SK-MEL-5 (cell line): ENCODE measurements at places on chromosomes 2 and 18.

DNA sequence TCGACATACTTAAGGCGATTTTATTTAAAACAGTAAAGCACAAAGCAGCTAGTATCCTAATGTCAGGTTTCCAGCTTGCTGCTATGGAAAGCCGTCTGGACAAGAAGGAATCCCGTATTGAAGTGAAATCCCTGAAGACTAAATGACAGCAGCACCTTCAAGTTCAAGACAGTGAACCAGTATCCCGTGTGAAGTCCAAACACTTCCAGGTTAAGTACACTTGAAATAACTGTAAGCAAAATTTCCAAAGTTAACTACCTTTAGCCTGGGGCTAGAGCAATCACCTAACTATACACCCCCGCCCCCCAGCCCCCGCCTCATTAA is 1.2 kb downstream of the MBOAT2 start:
- no peak for DNase-seq

DNA sequence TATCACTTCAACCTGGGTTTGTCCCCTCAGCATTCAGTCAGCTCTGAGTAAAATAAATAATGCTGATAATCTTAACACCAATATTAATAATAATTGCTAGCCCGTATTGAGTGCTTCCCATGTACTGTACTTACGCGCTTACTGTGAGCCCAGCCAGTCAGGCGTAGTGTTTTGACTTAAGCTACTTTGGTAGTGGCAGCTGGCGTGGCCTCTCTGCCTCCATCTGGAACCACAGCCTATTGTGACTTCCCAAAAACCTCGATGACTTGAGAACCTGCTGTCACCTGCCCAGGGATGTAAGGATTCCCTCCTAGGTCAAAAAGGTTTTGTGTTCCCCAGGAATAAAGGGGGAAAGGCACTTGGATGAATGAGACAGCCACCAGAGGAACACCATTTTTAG is 53.2 kb downstream of the SUMO1 start:
- DNase-seq = no peak

GRCh38 chr2:196586511-196586991 is 53.0 kb upstream of the CCDC150 start:
- no peak for DNase-seq

GRCh38 chr2:27216416-27217137 is 592 bp upstream of the CAD start:
- DNase-seq = no peak

DNA sequence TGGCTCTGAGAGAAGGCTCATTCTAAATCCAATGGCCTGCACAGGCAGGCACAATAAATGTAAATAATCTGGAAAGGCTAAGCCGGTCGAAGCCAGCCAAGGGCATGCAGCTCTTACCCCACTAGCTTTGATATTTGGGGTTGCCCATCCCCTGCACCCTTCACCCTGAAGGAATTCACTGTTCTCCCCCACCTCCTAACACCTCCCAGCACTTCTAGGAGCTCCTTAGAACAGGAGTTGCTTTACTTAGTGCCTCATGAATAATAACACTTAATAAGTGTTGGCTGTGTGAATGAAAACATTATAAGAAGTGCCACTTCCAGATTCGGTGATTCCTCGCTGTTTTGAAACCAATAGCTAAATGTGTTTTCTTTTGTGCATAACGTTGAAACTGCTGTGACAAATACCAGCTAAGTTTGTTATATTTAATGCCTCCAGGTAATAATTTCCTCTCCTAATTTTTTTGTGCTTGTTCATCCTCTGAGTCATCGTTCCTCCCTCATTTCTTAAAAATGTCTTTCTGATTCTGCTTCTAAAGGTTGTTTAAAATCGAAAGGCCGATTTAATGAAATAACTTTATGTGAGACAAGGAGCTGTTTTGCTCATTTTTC is 458.8 kb downstream of the METTL4 start:
- DNase-seq = no peak

DNA sequence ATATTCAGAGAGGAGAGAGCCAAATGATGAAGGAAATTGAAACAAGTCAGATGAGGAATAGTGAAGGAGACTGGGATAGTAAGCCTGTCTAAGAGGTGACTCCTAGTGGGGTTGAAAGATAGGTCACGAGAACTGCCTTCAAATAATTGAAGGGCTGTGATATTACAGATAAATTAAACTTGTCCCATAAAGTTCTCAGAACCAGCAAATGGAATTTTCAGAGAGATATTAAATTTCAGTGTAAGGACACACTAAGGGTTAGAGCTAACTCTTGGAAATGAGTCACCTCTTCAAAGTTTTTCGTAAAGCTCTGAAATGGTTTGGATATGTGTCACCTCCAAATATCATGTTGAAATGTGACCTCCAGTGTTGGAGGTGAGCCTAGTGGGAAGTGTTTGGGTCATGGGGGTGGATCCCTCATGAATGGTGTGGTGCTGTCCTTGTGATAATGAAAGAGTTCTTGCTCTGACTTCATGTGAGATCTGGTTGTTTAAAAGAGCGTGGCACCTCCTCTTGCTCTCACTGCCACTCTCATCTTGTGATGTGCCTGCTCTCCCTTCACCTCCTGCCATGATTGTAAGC is 87.3 kb downstream of the BABAM2 start:
- no peak for DNase-seq

- no peak for DNase-seq
These were observed 92.7 kb downstream of the FAM210A start for GRCh38 chr18:13633700-13634099.

DNA sequence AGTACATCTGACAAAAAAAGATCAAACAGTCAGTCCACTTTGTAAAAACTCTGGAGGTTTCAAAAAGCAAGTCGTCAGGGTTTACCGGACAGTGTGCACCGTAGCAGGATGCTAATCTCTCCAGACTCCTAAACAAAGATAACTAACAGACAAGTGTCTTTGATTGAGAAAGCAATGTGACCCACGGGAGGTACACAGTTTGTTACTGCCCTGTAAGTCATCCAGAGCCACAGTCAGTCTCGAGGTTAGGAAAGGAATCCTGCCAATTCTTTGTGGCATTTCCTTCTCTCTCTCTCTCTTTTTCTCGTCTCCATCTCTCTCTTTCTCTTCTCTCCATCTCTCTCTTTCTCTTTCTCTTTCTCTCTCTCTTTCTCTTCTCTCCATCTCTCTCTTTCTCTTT is 42.8 kb downstream of the LRRTM4 start:
- peak; percentile 19 for DNase-seq

DNA sequence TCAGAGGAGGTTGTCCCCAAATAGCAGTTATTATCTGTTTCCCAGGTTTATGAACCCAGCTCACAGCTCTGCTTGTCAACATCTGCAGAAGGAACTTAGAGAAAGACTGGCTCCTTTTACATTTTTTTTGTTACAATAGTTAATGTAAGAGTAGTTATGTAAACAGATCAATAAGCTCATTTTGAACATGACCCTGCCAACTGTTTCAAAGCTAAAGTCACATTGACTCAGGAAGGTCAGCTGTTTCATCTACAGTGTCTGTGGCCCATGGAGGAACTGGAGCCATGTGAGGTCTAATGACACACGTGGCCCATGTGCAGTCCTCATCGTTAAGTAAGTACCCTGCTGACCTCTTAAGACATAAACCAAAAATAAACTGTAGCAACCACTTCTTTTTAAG is 97.1 kb downstream of the SH3RF3 start:
- no peak for DNase-seq

DNA sequence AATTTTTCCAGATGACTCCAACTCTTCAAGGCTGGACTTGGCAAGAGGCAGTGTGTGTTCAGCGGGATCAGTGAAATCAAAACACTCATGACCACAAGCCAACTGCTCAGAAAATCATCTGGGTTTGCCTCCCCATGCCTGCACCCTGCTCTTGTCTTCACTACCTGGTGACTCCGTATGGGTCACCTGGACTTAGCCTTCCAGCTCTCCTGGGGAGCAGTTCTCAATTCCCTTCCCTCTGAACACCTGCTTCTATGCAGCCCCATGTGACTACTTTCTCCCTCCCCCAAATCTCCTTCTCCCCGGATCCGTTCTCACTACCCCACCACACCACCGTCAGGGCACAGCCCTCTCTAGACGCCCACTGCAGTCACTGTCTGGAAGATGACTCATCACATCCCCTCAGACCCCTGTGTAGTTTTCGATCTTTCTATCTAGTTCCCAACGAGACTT is 130.2 kb upstream of the ID2 start:
- no peak for DNase-seq

GRCh38 chr2:107259408-107260195 is 373.6 kb upstream of the ST6GAL2 start:
- DNase-seq = no peak

DNA sequence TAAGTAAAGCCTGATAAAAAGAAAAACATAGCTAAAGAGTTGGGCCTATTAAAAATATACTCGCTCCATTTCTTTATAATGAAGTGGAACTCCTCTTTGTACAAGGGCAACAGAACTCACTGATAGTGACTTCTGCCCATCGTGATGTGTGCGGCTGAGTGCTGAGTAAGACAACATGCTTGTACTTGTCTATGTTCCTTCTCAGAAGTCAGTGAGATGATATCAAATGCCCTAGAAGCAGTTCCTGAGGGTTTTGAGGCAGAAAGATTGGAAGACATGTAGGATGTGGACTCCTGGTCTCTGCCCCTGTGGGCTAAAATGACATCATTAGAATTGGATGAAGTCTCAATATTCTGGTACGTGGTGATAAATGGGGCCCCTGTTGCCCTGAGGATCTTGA is 73.8 kb downstream of the USP40 start:
- DNase-seq = no peak

GRCh38 chr2:134139611-134140010 is 114.3 kb upstream of the MGAT5 start:
- DNase-seq = no peak

DNA sequence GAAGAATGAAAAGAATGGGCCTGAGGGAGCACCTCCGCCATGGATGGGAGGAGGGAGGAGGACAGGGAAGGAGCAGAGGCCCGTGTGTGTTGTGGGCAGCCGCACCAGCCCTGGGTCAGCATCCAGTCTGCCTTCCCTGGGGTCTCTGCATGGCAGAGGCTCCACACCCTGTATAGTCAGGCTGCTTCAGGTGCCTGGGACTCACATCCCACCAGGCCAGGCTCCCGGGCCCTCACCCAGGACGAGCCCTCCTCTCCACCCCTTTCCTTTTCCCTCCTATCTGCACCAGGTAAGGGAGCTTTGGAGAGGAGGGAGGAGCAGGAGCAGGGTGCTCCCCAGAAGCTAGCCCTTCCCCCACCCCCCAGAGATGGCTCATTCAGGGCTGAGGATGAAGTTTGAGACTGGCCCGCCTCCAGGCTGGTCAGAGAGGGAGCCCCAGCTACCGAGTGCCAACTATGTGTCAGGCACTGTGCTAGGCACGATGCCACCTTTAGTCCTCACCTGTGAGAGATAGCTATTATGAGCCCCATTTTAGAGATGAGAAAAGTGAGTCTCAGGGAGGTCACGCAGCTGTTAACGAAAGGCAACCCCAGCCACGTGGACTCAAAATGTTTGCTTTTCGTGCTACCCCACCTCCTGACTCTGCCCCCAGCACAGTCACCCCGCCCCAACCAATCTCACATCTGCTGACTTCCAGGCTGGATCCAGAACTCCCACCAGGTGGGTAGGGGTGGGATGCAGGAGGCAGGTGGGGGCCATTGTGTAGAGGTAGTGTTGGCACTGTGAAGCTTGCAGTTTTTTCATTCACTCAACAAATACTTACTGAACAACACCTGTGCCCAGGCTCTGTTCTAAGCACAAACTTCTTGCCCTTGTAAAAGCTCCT is 242.1 kb downstream of the DYSF start:
- no peak for DNase-seq

GRCh38 chr18:27057519-27058234 is 127.4 kb downstream of the CHST9 start:
- no peak for DNase-seq
